Activated CD4-positive, CD25-positive, alpha-beta regulatory T cell treated with anti-CD3 and anti-CD28 coated beads, Interleukin-2, amount 50 U/mL, for 24 hours (primary cell): ENCODE measurements at places on chromosomes 7 and 10.

GRCh38 chr7:6007386-6007785, 1.5 kb downstream of the PMS2 start:
- ATAC-seq, result no peak

DNA sequence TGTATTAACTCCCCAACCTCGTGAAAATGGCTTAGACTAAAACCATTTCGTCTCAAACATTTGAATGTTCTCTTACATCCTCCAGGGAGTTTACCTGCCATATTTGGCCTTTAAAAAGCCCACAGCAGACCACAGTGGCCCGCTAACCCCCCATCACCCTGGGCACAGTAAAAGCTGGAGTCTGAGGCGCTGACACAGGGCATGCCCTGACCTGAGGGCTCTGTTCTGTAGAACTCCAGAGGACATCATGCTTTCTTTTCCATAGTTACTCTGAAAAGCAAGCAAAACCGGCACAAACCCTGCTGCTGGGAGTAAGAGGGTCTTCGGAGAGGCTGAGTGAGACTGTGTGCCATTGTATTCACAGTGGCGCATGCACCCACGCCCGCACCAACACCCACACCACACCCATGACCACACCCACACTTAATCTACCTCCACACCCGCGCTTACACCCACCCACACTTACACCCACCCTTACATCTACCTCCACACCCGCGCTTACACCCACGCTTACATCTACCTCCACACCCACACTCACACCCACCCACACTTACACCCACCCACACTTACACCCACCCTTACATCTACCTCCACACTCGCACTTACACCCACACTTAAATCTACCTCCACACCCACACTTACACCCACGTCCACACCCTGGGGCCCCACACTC, 32.1 kb downstream of the LRRC27 start:
- ATAC-seq, result no peak

DNA sequence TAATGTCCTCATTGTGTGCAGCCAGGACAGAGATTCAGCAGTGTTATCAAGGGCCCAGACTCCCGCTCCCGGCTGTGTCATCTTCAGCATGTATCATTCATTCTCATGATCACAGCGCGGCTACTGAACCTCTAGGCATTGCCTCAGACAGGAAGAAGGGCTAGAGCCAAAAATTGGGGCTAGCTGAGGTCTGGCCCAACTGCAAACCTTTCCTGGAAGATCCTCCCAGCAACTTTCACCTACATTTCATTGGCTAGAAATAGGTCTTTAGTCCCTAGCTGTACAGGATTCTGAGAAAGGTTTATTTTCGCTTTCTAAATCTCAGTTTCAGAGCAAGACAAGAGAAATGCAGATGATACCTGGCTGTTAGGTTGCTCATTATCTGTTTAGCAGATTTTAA, 81.9 kb downstream of the CREM start:
- ATAC-seq, result peak; percentile 86

DNA sequence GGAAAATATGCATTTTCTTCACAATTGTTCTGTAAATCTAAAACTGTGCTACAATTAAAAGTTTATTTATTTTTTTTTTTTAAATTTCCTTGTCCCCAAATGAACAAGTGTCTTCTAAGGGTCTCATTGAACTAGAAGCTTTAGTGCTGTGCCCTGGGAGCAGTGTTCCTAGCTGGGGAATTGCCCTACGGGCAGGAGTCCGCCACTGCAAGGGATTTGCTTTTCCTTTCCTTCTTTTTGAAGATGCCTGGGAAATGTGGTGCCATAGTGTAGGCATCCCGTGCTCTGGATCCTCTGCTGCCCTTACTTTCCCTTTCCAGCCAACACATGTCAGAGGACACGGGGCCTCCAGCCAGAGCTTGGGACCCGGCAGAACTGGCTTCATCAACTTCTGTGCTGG, 177.1 kb upstream of the CTBP2 start:
- no peak for ATAC-seq

DNA sequence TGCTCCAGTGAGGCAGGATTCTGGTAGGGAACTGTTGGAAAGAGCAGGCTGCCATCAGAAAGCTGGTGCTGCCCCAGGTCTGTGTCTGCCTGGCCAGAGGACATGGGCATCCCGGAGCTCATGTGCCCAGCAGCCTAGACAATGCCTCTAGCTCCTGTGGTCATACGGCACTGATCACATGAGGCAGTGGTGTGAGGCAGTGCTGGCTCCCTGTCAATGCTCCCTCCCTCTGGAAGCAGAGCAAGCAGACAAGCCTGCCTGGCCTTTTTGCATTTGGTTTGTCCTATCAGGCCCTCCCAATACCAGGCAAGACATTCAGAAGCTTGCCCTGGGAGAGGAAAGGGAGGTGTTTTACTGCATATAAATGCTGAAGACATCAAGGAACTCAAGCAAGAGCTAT, 19.5 kb upstream of the MMP21 start:
- no peak for ATAC-seq

DNA sequence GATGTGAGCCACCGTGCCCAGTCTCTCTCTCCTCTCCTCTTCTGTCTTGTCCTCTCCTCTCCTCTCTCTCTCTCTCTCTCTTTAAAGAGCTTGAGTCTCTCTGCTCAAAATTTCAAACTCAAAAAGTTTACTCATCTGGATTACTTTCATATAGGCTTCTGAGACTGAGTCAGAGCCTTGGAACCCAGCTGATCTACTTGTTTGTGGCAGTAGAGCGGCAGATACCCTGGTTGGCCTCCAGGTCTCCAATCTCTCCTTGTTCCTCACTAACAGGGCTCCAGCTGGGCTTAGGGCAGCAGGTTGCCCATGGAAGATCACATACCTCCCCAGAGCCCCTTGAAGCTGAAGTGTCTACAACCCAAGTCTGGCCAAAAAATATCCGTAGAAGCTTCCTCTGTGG, 51.0 kb downstream of the HHEX start:
- ATAC-seq, result no peak

DNA sequence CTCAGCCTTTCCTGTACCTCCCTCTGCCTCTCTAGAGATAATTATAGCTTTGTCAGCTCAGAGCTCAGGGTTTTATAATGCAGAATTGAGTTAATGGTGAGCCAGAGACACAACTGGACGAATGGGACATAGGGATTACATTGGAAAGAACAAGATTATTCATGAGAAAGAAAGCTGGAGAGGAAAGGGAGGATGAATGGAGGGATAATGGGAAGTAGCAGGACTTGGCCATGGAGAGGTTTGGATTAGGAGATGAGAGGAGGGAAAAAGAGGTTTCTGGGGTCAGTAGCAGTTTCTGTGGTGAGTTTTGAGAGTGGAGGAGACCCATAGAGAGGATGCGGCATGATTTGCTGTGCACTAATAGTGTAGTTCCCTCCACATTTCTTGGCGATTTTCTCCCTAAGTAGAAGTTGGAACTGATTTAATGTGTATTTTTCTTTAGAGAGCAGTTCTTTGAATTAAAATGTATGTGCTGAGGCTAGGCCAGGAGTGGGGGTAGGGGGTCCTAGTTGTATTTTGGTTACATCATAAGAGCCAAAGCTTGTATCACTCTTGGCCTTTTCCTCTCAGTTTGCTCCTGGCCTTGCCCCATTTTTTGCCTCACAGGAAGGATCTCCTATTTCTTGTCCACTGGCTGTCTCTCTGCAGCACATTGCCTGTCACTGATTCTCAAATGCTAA, 107.4 kb downstream of the MKX start:
- ATAC-seq, result no peak

- no peak for ATAC-seq
Observed at GRCh38 chr7:121339082-121339481, 10.3 kb downstream of the WNT16 start.

- no peak for ATAC-seq
Observed at GRCh38 chr7:77282897-77283296, 83.3 kb upstream of the FGL2 start.

GRCh38 chr7:25675789-25676474, 447.6 kb upstream of the NPVF start:
- ATAC-seq, result no peak

- no peak for ATAC-seq
Observed at GRCh38 chr7:28687537-28687936, 270.6 kb downstream of the TRIL start.

GRCh38 chr10:103616705-103617601, 123.4 kb downstream of the NEURL1 start:
- ATAC-seq, result no peak

GRCh38 chr10:132335189-132336063, 3.4 kb downstream of the LRRC27 start:
- no peak for ATAC-seq

GRCh38 chr10:25113191-25114035, 61.4 kb upstream of the GPR158 start:
- no peak for ATAC-seq

DNA sequence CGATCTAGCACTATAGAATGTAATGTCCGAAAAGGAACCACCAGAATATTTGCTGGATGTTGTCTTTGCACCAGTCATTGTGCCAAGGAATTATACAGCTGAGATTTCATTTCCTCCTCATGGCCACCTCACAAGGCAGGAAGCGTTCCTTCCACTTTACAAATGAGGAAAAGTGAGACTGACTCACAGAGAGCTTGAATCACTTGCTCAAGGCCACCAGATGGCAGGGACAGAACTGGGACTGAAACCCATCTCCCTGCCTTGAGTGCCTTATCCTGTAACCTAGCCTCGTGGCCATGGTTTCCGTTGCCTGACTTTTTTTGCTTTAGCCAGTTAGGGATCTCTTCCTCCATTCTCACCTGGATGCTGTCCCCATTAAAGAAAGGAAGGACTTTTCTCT, 44.7 kb upstream of the PDZD8 start:
- ATAC-seq, result no peak

DNA sequence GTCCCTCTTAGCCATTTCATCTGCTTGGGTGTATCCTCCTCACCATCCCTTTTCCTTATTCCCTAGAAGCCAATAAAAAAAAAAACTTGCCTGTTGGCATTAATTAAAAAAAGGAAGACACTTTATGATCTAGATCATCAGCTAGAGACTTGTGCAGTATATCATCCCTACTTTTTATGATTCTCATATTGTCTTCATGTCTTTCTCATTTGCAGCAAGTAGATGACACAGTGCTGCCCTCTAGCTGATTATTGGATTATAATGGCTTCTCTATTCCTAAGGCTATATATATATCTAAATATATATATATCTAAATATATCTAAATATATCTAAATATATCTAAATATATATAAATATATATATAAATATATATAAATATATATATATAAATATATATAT, 272.4 kb upstream of the LRGUK start:
- ATAC-seq, result no peak

DNA sequence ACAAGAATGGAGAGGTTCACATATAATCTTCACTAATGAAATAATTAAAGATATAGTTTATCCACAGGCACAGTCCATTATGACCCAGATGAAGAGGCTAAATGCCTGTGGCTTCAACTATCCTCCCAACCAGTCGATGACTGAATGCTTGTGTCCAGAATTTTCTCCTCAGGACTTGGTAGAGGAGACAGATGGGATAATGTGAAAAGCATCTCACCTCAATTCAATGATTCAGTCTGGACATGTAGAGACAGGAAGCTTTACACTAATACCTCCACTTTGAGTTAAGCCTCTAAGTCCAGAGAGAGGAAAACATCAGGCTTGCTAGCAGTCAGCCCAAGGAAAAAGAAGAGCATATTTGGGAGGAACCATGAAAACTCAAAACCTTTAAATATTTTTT, 59.1 kb upstream of the COL1A2 start:
- no peak for ATAC-seq

GRCh38 chr10:45442662-45443061, 68.6 kb downstream of the ALOX5 start:
- no peak for ATAC-seq

- no peak for ATAC-seq
Observed at GRCh38 chr10:120555842-120556532, 99.0 kb downstream of the PLPP4 start.

DNA sequence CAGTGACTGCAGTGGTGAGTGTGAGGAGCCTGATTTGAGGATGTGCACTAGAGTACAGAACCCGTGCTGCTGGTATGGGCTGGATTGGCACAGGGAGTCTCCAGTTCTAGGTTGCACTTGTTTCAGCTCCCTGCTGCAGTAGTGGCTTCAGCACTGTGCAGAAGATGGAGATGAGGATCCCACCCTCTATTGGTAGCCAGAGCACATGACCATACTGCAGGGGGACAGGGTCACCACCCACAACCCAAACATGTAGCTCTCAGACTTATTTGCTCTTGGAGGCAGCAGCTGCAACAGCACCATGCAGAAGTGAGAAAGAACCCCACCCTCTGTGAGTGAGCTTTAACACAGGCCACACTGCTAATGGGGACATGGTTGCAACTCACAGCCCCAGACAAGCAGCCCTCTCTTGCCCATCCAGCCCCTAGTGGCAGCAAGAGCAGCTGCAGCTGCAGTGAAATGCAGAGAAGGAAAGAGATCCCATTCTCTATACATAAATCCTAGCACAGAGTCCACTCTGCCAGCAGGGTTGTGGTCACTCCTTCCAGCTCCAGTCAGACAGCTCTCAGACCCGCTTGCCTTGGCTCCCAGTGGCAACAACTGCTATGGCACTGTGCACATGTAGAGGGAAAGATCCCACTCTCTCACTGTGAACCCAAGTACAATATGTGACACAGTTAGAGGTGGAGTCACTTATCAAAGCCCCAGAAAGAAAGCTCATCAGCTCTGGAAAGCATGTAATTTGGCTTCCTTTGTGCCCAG, 51.4 kb upstream of the SCIN start:
- no peak for ATAC-seq

DNA sequence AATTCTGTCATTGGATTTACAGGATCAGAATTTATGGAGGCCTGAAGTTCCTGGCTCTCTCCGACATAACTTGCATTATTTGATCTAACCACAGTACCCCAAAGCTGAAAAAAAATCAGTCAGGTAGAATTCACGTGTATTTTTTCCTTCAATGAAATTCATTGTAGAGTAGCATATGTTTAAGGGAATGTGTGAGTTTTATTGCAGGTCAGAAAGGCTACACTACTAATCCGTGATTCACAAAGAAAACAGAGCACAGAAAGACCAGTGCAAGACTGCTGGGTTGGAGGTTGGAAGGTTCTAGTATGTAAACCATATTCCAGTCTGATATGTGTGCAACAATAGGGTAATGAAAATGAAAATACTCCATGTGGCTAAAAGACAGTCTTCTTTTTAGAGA, 247.0 kb upstream of the FERD3L start:
- ATAC-seq, result no peak

- no peak for ATAC-seq
Observed at GRCh38 chr7:33137103-33137502, 7.7 kb downstream of the BBS9 start.

- no peak for ATAC-seq
Observed at GRCh38 chr7:27693794-27694193, 31.1 kb upstream of the HIBADH start.

DNA sequence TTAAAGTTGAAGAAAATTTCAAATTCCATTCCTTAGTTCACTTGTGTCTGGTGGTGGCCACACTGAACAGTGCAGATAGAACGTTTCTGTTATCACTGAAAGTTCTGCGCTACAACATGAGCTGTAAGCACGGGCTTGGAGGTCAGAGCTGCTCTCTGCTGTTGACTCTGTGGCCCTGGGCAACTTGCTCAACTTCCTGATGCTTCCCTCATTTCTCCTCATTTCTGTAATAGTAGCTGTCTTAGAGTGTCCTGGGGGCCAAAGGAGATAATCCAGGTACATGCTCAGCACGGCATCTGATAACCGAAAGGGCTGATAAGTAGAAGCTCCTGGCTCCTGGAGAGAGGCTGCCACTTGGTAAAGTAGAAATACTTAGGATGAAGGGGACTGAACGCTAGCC, 92.3 kb upstream of the DUSP5 start:
- no peak for ATAC-seq
